ENCODE measurements at places on chromosomes 4 and X.

GRCh38 chr4:186030795-186031194 lies 38.2 kb upstream of the TLR3 start:
- no peak for DNase-seq

- peak; percentile 41 for DNase-seq
These were observed 28.4 kb downstream of the DDX60L start for GRCh38 chr4:168451744-168452390.

DNA sequence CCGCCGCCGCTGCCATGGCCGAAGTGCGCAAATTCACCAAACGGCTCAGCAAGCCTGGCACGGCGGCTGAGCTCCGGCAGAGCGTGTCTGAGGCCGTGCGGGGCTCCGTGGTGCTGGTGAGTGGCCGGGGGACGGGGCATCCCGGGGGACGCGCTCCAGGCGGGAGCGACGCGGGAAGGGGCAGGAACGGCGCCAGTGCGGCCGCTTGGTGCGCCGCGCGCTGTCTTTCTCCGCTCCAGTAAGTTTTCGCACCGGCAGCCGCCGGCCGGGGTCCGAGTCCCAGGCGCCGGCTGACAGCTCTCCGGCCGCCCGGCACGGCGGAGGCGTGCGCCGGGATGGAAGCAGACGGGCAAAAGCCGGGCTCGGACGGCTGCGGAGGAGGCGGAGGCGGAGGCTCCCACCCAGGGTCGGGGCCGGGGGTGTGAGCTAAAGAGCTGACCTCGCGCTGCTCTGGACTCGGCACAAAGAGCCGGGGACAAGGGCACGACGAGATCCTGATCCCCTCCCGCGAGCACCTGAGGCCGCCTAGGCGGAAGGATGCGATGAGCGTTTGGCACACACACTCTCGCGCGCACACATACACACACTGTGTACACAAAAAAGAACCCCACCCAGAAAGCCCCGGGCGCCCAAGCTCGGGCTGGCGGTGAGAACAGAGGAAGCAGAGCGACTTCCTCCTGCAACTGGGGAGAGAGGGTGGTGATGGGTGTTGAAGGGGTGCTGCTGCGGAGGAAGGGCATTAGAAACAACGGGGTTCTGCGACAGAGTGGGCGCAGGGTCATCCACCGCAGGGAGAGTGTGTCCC lies 545 bp downstream of the DOCK11 start:
- DNase-seq, result peak; percentile 82

GRCh38 chr4:45100956-45101818 lies 374.8 kb upstream of the GNPDA2 start:
- no peak for DNase-seq

DNA sequence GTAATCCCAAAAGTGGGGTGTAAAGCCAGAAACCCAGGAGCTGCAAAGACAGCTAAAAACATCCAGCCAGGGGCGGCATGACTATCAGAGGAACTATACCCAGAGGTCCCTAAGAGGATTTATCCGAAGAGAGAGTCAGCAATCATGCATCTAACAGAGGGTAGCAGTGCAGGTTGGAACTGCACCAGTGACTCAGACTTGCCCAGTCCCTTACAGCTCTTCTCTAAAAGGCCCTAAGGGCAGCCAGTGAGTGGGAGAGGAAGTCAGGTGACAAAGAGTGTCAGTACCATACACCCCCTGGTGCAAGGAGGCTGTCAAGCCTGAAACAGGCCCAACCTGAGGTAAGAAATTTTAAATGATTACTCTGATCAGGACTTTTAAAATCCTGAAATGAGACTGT lies 88.1 kb downstream of the CAMK2D start:
- DNase-seq, result peak; percentile 38

GRCh38 chrX:112664924-112665323 lies 14.8 kb downstream of the LHFPL1 start:
- DNase-seq, result no peak

DNA sequence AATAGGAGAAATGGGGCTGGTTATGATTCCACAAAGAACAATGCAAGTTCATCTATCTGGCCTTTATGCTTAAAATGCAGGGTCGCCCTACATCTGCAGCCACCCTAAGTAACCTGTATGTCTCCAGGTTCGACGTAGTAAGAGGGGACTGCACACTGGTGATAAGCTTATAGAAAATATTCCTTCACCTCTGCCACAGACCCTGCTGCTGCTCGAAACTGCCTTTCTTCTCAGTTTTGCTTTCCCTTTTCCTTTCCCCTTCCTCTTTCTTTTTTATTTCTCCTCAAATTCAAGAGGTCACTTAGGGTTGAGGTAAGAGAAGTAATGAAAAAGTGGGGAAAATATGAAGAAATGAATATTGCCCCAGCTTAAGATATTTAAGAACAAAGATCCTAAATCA lies 123.5 kb downstream of the DCHS2 start:
- DNase-seq, result no peak

- no peak for DNase-seq
These were observed 203.7 kb downstream of the NSUN7 start for GRCh38 chr4:40953283-40954087.

DNA sequence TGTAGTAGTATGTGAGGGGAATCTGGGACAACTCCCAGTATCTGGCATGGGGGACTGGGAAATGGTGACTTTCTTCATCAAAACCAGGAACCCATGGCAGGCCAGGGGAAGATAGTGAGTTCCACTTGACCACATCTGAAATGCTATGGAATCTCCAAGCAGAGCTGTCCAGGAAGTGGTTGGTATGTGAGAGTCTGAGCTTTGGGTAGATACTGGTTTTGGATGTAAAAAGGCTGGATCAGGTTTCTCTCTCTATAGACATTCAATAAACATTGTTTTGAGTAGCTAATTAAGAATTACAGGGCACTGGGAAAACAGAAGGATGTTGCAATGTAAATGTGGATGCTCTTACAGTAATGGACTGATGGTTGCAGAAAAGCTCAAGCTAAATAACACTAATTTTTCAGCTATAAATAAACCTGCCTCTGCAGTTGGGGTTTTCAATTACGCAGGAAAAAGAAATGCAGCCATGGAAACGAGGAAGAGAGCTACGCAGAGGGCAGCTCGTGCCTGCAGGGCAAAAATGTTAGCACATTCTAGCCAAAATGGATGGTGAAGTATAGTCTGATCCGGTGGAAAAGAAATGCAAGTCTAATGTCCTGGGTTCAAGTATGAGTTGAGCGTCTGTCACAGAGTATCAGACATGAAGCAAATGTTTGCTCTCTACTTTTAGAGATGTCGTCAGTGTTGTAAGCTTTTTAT lies 13.4 kb upstream of the CHRNA9 start:
- peak; percentile 19 for DNase-seq
